ENCODE measurements at places on chromosomes 7 and 10. TPM values are rescaled to one million over a fixed set of nuclear protein-coding genes. Genes with fewer than 3 reads are reported as not detected.

ACSL5 gene
- polyA plus RNA-seq = not detected

IFIT1B gene
- polyA plus RNA-seq = not detected

- DNase-seq = no peak
These were observed 135.0 kb downstream of the CDH23 start for GRCh38 chr10:71531485-71532446.

- no peak for DNase-seq
These were observed 189.9 kb downstream of the NEBL start for GRCh38 chr10:20707251-20707650.

DNA sequence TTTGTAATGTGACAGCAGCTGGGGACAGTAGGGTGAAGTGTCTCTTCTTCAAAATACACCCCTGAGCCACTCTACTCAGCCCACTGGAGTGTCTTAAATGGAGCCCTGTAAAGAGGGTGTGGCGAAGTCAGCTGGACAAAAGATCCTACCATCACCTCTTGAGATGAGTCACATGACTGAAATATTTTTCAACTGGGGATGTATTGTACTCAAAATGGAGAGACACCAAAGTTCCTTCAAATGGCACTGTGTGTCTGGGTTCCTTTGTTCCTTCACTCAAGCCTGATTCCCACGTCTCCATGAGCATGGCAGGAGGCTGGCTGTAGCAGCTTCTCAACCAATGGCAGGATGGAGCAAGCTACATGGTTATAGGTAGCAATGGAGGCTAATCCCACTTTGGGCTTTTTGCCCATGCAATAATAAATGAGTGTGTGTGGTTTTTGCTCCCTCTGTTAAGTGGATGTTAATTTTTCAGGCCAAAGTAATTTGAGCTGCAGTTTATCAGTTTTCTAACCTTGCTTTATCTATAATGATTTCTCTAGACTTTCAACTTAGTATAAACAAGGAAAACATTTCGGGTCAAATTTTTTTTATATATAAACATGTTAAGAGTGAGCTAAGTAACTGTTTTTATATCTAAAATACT lies 68.2 kb downstream of the CLEC2L start:
- no peak for DNase-seq

DNA sequence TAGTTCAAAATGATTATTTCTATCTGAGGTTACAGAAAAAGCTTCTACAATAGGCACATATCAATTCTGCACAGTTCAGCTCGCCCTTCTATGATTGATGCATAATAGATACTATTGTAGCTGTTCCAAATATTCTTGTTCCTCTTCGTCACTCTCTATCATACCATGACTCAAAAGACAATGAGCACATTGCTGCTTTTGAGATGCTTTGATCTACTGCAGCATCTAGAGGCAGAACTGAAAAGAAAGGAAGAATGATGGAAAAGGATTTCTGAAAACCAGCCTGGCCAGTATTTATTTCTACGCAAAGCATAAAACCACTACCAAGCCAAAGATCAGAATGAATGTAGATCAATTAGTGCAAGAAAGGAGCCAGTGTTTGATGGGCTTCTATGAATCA lies 59.3 kb upstream of the PLXDC2 start:
- no peak for DNase-seq

DNA sequence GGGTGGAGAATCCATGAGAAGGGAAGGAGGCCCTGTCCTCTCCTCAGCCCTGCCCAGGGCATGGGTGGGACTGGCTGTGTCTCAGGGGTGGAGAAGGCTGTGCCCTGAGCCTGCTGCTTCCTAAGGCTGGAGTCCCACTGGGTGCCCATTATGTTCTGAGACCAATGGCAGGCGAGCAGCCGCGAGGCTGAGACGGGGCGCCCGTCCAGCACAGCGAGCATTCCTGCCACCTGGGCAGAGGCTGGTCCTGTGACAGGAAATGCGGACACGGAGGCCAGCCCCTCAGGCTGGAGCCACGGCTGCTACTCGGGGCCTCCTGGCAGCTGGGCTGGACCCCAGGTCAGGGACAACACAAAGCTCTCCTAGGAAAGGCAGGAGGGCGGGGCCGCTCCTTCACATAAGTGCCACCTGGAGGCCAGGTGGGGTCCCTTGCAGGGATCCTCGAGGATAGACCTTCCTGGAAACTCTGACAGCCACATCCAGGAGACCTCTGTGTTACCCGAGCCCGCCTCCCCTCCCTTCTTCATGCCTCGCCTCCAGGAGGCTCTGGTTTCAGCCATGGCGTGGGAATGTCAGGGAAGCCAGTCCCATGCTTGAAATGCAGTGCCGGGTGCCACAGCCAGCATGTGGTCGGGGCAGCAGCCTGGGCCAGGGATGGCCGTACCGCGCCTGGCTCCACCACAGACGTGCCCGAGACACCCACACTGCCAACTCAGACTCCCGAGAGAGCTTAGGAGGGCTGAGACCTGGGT lies 173.9 kb downstream of the USP6NL start:
- no peak for DNase-seq

GALNT17 gene
- not detected for polyA plus RNA-seq

NSUN6 gene
- polyA plus RNA-seq = 6.2 TPM

DNA sequence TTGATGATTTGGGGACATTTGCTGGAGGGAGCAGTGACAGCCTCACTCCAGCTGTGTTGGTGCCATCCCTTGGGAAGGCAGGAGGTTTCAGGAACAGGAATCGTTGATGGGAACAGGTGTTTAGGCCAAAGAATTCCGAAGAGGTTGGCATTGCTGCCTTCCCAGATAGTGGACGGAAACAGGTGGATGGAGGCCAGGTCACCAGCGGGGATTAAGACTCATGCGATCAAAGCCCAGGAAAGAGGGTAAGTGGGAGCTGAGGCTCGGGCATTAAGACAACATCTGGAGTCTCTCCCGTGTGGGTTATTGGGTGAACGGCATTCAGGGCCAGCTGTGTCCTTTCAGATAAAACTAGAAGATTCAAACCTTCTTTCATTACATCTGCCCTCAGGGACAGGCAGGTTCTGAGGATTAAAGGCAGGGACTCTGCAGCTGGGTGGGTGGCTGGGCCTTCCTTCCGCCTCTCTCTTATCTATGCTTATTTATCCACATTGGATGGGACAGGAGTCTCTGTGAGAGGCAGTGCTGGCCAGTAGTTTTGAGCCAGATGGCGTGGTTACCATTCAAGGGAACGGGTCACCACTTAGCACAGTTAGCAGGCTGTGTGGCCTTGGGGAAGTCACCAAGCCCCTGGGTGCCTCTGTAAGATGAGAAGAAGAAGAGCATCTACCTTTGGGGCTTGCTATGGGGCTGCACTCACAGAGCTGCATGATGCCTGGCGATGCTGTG lies 67.6 kb downstream of the INSIG1 start:
- no peak for DNase-seq

- no peak for DNase-seq
These were observed 245.7 kb upstream of the TEX47 start for GRCh38 chr7:89041240-89041639.

DNA sequence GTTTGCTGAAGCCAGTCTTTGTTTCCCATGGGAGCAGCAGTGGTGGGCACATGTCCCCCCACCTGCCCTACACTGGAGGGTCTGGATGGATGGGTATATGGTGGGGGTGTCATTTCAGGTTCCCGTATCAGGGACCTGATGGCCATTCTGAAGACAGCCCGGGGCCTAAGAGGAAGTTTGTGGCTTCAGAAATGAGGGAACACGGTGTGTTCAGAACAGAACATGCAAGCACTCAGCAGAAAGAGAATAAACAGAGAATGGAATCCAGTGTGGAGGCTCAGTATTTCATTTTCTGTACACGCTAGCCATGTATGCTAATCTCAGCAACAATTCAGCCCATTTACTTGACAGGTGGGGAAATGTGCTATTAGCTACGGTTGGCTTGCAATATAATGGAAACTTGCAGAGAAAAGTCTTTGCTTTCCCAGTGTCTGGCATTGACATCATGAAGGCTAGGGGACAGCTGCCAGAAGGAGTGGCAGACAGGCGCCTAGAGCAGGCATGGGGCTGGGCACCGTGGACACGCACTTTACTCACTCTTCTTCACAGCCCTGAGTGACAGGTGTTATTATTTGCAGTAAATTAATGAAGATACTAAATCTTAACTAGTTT lies 98.6 kb downstream of the ELMO1 start:
- no peak for DNase-seq

DNA sequence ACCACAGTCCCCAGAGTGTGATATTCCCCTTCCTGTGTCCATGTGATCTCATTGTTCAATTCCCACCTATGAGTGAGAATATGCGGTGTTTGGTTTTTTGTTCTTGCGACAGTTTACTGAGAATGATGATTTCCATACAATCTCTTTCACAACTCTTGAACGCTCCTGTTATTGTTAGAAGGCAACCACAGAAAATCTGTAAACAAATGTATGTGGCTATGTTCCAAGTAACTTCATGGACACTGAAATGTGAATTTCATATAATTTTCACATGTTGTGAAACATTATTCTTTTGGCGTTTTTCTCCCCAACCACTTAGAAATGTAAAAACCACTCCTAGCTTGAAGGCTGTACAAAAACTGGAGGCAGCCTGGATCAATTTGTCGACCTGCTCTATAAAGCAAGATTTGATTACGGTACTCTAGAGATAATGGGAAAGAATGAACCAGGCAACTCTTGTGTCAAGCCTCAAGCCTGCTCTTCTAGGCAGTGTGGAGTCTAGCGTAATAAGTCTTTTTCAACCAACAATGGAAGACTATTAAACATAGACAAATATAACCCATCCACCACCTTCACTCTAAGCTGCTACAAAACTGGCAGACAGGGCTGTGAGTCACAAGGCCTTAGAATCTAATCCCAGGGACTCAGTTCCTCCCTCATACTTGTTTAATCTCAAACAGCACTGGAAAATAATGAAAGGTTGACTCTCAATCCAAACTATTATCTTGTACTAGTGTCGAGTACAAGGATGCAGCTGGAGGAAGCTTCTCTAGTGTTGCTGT lies 22.7 kb downstream of the ARL3 start:
- no peak for DNase-seq

FGFR2 gene
- 12.8 TPM for polyA plus RNA-seq

- no peak for DNase-seq
These were observed 7.5 kb downstream of the RBAK start for GRCh38 chr7:5053175-5053574.

DNA sequence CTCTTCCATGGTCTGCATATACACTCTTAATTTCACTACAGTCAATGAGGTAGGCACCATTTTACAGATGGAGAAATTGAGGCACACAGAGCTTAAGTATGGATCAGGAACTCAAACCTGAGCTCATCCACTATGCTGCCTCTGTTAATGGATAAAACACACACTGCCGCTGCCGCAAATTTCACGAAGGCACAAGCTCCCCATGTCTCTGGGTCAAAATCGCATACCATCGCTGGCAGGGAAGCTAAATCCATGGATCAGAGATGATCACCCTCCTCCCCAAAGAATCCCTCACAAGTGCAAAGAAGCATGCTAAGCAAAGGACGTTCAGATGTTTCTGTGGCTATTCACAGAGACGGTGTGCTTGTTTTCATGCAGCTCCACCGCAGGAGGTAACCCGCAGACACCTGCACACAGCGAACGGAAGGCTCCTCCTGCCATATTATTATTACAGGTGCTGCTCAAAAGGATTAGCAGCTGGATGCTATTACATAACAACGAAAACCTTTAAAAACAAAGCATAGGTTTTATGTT lies 109.3 kb downstream of the UBE2H start:
- no peak for DNase-seq

TMEM213 gene
- not detected for polyA plus RNA-seq

GRCh38 chr7:50138101-50138500 lies 45.1 kb upstream of the ZPBP start:
- no peak for DNase-seq

GRCh38 chr7:155930061-155930460 lies 117.8 kb upstream of the SHH start:
- DNase-seq = no peak

DNA sequence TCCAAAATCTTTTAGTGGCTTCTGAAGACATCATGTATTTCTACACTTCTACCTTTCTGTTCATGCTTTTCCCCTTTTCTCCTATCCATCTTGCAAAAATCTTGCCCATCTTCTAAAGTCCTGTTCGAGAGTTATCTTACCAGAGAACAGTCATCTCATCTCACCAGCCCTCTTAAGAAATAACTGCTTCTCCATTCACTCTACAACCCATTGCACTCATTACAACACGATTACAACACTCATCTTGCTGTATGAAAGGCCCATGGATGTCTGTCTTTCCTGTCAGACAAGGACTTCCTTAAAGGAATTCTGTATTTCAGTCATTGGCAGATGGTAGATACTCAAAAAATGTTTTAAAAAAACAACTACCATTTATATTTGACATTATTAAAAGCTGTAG lies 30.8 kb downstream of the ZNF438 start:
- no peak for DNase-seq

GRCh38 chr7:150405584-150406311 lies 26.6 kb downstream of the ZNF775 start:
- DNase-seq = no peak

DNA sequence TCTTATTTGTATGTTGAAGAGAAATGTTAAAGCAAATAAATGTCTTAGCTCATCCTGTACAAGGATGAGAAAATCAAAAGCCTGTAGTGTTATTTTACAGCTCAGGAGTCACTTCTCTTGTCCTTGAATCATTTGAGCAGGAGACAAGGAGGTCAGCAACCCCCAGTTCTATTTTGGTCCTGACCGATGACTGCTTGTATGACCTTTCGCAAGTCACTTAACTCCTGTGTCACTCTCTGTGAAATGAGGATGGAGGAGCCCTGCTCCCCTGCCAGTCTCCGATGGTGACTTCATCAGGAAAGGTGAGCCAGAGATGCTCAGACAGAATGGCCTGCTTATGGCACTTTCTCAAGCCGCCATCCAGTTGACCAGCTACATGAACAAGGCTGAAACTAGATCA lies 101.0 kb downstream of the CELF2 start:
- no peak for DNase-seq

DNA sequence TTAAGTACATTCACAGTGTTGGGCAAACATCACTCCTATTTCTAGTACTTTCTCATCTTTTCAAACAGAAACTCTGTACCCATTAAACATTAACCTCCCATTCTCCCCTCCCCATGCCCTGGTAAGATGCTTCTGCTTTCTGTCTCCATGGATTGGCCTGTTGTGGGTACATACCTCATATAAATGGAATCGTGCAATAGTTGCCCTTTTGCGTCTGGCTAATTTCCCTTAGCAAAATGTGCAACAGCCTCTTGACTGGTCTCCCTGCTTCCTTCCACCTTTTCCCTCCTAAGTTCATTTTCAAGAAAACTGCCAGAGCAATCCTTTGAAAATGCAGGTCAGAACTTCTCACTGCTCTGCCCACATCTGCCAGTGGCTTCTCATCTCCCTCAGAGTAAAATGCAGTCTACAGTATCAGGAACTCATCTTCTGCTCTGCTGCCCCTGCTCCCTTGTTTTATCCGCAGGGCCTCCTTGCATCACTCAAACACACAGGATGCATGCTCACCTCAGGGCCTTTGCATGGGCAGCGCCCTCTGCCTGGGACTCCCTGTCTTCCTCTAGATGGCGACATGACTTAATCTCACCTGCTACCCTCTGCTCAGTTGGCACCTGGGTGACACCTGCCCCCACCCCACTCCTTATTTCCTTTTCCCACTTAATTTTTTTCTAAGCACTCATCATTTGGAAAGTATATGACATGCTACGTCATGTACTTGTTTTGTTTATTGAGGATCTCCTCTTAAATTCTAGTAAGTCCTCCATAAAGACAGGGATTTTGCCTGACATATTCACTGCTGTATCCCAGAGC lies 44.3 kb upstream of the ECHDC3 start:
- DNase-seq = no peak
